ENCODE measurements at places on chromosomes 12 and 14.

GRCh38 chr12:78271546-78271945, 440.9 kb downstream of the NAV3 start:
- no peak for DNase-seq

- no peak for DNase-seq
These were observed 84.7 kb upstream of the CEP83 start for GRCh38 chr12:94544355-94544754.

DNA sequence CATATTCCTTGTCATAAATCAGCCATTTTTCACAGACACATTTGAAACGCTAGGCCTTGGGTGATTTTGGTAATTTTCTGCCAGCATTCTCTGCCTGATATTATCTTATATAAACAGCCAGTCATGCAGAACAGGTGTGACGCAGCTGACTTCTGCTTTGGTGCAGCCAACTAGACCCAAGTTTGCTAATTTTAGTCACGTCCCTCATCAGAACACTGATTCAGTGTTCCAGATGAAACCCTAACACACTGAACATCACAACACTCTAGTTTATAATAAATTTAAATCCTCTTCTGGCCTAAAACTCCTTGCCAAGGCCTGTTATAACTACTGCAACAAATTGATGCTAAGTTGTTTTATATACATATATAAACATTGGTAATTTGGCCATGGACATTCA, 386.1 kb downstream of the SEC23A start:
- DNase-seq = no peak

DNA sequence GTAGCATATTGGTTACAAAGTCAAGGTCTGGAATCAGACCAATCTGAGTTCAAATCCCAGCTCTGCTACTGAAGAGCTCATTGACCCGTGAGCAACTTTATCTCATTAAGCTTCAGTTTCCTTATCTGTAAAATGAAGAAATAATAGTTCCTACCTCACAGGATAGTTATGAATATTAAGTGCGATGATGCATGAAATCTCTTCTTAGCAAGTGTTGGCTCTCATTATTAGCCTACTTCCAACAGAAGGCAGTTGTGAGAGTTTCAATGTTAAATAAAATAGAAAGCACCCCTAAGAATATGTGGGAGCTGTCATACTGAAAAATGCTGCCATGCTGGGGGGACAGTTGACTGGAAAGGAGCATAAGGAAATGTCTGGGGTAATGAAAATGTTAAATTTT, 39.0 kb upstream of the ITPR2 start:
- DNase-seq = no peak

DNA sequence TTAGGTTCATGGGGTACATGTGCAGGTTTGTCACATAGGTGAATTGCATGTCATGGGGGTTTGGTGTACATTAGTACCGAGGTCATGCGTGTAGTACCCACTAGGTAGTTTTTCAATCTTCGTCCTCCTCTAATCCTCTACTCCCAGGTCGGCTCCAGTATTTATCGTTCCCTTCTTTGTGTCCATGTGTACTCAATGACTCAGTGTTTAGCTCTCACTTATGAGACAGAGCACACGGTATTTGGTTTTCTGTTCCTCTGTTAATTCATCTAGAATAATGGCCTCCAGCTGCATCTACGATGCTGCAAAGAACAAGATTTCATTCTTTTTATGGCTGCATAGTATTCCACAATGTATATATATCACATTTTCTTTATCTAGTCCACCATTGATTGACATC, 850.9 kb upstream of the MDGA2 start:
- DNase-seq = no peak

DNA sequence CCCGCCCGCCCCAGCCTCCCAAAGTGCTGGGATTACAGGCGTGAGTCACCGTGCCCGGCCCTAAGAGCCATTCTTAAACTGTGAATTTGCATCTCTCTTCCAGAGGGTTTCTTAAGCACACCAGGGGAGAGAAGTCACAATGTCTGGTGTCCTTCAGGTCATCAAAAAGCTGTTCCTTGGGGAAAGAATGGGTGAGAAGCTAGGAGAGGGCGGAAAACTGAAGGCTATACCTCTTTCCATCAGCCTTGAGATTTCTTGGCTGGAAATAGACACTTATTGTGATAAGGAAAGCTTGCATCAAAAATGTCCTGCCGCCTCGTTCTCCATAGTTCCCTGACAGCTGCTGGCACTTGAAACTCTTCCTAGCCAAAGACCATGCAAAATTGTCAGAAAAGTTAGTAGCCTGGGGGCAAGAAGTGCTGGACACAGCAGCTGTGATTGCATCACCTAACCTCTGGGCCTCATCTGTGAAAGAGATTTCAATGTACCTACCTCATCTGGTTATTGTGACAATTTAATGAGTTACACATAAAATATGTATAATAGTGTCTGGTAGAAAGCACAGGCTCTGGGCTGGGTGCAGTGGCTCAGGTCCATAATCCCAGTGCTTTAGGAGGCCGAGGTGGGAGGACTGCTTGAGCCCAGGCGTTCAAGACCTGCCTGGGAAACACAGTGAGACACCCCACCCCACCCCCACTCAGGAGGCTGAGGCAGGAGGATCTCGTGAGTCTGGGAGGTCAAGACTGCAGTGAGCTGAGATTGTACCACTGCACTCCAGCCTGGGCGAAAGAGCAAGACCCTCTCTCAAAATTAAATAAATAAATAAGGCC, 9.7 kb upstream of the UBC start:
- DNase-seq = no peak

DNA sequence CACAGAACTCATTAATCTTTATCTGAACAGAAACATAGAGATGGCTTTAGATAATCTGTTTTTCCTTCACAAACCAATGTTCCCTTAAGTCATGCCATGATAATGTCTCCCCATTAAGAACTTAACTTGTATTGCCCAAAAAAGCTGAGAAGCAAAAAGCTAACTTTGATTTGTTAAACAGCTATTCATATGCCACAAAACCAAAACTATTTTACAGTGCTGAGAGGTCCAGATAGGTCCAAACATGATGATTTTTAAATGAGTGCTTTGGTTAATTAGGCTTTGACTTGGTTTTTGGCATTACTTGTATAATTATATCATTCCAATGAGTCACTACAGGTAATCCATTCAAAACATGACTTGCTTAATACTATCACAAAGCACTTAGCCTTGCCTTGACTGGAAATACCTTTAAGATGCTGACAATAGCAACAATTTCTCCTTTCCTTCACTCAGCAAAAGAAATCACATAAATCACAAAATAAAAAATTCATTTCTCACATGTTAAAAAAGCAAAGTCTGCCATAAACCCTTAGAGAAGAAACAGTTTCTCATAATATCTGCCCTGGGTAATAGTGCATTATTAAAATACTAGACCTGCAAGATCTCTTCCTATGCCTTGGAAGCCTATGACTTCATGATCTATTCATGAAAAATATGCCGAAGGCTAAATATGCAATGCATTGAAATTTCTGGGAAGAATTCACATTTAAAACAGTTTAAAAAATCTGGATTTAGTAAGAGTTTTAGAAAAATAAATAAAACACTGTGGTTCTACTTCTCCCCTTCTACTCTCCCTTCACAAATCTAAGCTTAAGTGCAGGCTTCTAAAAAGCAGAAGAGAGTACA, 52.0 kb upstream of the SAV1 start:
- no peak for DNase-seq

DNA sequence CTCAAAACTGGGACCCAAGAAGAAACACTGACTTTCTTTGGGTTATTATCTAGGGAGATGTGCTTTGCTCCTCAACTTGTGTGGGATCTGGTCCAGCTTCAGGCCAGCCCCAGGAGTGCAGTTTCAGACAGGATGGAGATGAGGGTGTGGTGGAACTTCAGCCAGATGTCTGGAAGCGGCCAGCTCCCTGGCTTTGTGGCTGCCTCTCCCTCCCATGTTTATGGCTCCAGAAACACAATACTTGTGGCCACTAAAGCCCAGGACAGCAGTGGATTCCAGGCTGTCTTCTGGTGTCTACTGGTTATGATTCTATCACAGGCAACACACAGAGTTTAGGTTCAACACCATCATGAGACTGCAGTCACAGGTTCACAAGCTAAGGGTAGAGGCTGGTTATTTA, 44.2 kb upstream of the EMP1 start:
- no peak for DNase-seq

GRCh38 chr14:105531894-105532623, 5.7 kb downstream of the TMEM121 start:
- no peak for DNase-seq
